ENCODE measurements at places on chromosomes 5 and 9.

DNA sequence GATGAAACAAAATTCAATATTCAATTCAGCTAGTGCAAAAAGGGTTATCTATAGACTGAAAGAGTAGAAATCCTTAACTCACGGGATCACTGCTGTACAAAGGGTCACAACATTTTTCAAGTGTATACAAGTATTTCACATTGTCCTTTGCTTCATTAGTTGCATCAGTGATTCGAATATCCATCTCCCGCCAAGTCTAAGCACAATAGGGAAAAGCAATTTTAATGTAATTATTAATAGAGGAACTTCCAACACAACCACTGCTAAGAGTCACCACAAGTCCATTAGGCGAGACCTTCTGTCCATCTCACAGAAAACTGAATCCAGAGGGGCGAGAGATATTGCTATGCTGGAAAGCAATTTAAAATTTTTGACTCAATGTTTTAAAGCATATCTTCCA, 27.4 kb downstream of the DNAH5 start:
- no peak for DNase-seq

DNA sequence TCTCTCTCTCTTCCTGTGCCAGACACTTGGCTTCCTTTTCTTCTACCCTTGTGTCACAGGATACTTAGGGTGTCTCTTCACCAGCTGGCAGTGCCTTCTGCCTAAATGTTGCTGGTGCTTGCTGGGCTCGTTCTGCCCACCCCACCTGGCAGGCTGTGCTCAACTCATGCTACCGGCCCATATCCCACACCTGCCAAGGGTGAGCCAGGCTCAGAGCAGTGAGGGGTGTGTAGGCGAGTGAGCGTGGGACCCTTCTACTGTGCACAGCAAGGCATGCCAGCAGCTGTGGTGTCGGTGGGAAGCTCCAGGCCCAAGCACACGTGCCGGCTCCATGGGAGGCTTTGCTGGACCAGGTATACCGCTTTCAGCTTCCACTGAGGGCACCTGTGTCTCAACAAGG, 1626.7 kb upstream of the ACO1 start:
- DNase-seq = no peak

GRCh38 chr5:13572163-13572562, 372.3 kb downstream of the DNAH5 start:
- no peak for DNase-seq

- DNase-seq = no peak
Measured at GRCh38 chr9:98986866-98987651, 43.4 kb downstream of the COL15A1 start.

DNA sequence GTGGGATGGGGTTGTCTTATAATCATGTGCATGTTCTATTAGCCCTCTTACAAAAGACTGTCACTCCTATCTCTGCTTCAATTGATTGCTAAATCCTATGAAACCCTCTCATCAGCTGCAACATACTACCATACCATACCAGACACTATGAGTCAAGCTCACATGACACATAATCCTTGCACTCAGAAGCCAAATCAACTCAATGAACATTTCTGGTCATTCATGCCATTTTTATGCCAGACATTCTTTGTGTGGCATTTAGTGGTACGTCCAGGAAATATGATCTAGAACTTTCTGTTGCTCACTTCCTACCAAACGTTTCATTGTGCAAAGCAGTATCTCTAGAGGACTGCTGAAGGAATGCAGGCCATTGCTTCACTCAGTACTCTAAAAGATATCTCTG, 159.2 kb upstream of the GNA14 start:
- peak; percentile 91 for DNase-seq

Measured in brain microvascular endothelial cell (primary cell).